HT1080 (cell line): ENCODE measurements at places on chromosomes 11 and 22.

- DNase-seq, result no peak
Measured at GRCh38 chr11:103887001-103887658, 149.3 kb upstream of the DDI1 start.

DNA sequence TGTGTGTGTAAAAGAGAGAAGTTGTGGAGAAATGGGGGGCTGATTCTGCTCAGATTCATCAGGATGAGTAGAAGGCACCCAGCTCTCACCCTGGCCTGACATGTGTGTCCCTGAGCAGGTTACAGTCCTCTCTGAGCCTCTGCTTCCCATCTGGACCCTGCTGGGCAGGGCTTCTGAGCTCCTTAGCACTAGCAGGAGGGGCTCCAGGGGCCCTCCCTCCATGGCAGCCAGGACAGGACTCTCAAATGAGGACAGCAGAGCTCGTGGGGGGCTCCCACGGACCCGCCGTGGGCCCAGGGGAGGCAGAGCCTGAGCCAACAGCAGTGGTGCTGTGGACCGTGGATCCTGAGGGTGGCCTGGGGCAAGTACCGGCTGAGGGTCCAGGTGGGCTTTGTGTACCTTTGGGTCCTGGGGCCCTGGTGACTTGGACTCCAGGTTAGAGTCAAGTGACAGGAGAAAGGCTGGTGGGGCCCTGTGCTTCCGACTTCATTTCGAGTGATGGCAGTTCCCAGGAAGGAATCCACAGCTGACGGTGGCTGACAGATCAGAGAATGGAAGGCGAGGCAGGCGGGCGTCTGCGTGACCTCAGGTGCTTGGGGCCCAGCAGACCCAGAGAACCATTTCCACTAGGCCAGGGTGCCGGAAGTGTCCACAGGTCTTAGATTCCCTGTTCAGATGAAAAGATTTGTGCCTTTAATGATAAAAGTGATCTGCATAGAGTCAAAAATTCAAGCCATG lies 21.9 kb downstream of the NEAT1 start:
- DNase-seq, result no peak

GRCh38 chr22:39439170-39439569 lies 17.6 kb upstream of the MGAT3 start:
- DNase-seq, result peak; percentile 59

- DNase-seq, result peak; percentile 47
Measured at GRCh38 chr11:16818284-16818683, 79.8 kb downstream of the C11orf58 start.

DNA sequence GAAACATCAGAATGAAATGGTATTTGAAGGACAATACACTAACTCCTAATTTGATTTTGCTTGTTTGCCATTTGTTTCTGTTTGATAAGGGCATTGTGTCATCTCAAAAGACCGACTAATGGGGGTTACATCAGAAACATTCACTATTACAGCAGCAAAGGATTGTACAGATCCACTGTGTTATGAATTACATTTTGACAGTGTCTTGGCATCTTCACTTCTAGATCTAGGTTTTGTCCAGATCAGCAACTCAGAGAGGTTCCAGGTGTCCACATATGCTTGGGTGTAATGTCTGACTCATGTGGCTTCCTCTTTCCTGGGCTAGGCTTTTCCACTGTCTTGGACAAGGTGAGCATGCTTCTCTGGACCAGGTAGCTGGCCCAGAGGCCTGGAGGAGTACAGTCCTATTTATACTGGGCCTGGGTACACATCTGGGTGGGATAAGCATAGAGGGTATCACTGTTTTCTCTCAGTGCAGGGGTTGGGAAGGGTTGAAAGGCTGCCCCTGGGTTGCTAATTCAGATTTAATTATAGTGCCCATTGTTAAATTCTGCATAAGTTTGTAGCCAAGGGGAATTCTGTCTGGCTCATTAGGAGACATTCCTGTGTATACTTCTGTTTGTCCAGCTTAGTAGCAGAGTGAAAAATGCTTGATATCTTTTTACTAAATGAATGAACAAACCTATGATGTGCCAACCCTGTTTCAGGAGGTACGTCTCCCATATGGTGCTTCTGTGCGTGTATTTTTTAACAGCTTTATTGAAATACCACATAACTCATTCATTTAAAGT lies 23.8 kb downstream of the DDI1 start:
- no peak for DNase-seq

DNA sequence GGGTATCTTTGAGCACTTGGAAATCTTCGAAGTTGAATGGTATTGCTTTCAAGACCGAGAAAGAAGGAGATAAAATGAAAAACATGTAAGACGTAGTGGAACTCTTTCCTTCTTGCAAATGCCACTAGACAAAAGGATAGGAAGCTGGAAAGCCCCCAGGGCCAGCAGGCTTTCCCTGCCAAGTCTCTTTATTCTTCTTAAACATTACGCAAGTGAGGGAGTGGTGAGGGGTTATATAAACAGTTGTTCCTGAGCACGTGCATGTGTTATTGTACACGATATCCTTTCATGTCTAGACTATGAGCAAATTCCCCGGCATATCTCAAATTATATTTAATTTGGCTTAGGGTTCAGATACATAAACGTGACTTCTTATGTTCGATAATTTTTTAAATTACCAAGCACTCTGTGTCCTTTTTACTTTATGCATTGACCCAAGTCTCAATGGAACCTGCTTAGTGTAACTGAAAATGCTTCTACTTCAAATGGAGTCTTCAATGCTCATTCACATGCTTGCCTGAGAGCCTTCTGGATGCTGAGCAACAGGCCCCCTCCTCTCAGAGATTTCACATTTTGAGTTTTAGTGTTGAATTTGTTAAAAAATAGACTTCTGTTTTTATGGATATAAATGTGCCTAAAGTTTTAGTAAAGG lies 59.0 kb downstream of the PPP2R1B start:
- DNase-seq, result no peak

DNA sequence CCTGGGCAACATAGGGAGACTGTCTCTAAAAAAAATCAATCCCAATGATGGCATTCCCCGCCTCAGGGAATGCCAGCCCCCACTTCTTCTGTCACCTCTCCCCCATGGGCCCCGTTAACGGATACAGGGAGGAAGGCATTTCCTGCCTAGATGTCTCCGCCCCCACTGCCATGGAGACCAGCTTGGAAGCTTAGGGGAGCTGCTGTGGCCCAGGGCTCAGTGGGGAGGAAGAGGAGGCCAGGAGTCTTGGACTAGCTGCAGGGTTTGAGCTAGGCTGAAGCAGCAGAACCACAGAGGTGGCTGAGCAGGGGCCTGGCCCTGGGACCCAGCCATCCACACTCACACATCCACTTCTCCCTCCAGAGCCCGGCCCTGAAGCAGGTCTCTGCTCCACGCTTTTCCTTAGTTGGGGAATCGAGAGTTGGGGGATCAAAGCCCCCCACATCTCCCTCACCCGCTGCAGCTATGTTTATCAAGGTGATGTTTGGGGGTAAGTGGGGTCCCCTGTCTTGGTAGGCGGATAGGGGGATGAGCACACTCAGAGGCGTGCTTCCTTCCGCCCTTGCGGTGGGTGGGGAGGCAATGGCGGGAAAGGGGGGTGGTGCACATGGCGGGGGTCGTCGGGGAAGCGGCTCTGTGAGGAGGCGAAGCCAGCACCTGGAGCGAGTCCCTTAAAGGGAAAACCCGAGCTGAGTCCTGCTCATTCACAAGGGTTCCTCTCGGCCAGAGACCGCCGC lies at the start of gene C22orf15:
TSS of gene C22orf15 (plus strand) at position 149 of the 737 bp plus-strand sequence. CDS start at position 466, 317 bp downstream.
- DNase-seq, result peak; percentile 30

DNA sequence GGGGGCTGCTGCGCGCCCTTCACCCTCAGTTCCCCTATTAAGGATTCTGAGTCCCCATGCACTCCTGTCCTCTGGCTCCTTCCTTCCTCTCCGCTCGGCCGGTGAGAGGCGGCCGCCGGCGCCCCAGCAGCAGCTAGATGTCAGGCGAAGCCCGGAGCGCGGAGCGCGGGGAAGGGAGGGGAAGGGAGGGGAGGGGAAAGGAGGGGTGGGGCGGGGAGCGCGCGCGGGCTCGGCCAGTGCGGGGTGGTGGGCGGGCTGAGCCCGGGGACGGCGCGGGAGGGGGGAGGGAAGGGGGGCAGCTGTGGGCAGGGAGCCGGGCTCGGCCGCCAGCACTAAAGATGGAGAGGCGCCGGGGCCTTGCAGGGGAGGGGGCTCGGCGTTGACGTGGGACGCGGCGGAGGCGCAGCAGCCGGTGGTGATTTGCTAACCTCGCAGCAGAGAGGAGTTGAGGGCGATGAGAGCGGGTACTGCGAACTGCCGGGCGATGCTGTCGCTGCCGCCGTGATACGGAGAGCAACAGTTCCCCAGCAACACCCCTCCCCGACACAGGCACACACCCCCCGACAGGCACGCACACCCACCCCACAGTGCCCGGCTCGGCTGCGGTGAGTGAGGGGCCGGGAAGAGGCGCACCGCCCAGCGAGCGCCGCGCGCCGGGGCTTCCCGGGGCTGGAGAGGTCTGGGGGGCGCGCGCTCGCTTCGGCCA lies at the start of gene ZBTB16:
TSS of gene ZBTB16 (plus strand) at position 434 of the 706 bp plus-strand sequence. CDS start 3,590 bp downstream, outside the sequence.
- no peak for DNase-seq
